Cortex of kidney (tissue), 1 donor: ENCODE measurements at places on chromosomes 16 and 17.

- DNase-seq, result no peak
These were observed 7.5 kb downstream of the VASN start for GRCh38 chr16:4378999-4379690.

- no peak for DNase-seq
These were observed 1.1 kb downstream of the GAS7 start for GRCh38 chr17:10197362-10197720.

DNA sequence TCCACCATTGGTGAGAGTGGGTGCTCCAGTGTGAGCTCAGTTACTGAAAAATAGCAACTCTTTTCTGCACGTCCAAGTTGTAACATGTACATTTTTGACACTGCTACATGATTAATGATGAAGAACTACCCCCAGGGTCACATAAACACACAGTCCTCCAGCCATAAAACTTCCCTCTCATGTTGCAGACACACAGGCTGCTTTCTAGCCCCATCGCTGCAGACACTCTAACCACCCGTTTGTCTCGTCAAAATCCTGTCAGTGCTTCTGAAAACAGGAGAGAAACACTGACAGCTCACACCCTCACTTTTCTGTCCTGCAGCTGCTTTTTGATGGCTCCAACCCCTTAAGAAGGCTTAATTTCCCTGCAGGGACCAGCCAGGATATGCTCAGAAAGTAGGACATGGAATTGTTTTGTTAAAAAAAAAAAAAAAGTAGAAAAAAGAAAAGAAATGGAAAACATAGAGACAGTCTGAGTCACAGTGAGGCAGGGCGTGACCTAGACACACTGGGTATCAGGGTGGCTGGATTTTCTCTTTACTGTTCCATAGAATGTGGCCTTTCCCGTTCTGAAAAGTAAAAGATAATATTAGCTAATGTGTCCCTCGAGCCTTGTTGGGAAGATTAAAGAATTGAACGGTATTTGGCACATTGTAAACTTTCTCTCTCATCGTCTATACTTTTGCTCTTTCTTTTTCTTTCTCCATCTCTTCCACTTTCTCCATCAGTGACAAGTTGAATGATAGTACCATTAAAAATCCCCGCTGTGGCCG, 20.7 kb upstream of the CCL5 start:
- no peak for DNase-seq

DNA sequence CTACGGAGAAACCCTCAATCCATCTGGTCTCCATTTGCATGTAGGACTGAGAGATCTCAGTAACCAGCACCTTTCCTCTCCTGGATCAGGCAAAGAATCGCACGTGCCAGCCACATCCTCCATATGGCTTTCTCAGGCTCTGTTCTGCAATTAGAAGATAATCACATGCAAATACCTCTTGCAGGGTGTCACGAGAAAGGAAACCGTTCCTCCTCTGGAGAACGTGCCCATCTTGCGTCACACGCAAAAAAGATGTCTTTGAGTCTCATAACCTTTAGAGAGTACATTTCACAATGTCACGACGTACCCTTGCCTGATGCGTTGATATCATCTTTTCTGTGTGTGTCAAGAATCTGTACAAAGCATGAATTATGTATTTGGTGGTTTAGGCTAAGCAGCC, 36.2 kb upstream of the DNAH17 start:
- DNase-seq, result no peak

DNA sequence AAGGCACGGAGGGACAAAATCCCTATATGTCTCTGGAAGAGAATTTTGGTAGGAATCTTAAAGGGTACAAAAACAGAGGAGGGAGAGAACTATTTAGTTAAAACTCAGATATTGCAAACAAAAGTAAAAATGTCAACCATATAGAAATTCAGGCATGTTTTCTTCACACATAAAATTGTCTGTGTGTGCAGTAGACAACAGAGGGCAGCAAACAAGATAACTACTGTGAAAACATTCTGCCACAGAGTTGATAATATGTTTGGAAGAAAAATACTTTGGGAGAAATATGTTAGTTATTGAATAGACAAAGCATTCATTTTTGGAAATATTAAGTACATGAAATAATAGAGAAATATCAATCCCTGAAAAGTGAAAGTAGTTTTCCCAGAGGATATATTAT, 56.2 kb downstream of the SNX11 start:
- no peak for DNase-seq

DNA sequence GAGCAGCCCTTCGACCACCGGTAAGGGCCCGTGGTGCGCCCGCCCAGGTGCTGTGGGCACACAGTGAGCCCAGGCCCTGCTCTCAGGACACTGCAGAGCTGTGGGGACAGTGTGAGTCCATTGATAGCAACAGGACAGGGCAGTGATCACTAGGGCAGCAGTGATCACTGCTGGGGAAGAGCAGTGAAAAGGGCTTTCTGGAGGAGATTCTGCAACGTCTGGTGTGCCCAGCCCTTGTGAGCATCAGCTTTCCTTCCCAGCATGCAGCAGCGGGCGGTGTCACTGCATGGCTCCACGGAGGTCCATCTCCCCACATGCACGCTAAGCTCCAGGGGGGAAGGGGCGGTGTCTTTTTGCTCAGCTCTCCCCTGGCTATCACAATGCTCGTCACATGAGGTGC, 32.1 kb downstream of the MAP1LC3B start:
- no peak for DNase-seq

GRCh38 chr17:35341411-35341992, 31.9 kb downstream of the SLFN11 start:
- DNase-seq, result no peak

GRCh38 chr16:2056077-2056476, 8.3 kb downstream of the TSC2 start:
- DNase-seq, result no peak

GRCh38 chr17:27241346-27241946, 52.5 kb upstream of the WSB1 start:
- DNase-seq, result no peak

DNA sequence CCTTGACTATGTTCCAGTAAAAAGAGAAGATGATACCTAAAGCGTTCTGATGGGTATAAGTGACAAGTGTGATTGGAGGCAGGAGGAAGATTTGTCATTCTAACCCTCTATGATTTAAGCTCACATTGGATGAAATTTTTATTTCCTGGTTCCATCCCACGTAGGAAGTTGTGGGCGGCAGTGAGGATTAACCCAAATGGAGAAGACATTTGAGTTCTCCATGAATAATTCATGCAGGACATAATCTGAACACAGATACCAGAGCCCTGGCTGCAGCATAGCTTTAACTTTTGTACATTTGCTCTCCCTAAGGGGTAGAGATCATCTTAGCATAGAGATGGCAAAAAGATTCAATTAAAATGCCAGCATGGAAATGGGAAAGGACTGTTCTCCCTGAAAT, 146.3 kb downstream of the SLC39A11 start:
- DNase-seq, result no peak

DNA sequence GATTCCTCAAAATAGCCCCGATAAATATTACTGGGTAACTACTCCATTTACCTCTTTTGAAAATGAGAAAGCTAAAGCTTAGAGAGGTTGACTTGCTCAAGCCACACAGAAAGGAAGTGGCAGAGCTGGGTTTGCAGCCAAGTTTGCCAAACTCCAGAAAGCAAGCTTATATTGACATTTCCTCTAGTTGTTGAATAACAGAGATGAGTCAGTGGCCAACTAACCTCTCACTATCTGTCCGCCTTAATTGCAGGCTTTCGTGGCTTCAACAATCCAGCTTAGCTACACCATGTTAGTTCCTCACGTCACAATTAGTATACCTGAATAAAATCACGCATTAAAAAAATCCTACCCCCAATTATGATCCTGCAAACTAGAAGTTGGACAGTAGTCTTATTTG, 151.7 kb downstream of the CNTNAP4 start:
- no peak for DNase-seq

- no peak for DNase-seq
These were observed 15.0 kb downstream of the USP31 start for GRCh38 chr16:23134274-23134673.

DNA sequence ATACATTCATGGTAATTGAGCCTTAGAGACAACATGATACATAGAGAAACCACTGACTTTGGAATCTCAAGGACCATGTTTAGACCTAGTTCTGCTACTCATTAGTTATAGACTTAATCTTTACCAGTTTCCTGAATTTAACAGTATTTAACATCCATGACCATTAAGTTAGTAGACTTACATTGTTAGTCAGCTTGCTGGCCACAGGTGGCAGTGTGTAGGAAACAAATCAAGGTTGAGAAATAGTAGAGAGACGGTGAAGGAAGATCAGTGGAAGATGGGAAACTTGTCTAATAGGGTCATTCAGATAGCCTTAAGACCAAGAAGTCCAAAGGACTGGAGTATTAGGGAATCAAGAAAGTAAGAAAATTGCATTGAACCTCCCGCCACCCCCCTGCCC, 31.0 kb downstream of the OMG start:
- DNase-seq, result no peak

DNA sequence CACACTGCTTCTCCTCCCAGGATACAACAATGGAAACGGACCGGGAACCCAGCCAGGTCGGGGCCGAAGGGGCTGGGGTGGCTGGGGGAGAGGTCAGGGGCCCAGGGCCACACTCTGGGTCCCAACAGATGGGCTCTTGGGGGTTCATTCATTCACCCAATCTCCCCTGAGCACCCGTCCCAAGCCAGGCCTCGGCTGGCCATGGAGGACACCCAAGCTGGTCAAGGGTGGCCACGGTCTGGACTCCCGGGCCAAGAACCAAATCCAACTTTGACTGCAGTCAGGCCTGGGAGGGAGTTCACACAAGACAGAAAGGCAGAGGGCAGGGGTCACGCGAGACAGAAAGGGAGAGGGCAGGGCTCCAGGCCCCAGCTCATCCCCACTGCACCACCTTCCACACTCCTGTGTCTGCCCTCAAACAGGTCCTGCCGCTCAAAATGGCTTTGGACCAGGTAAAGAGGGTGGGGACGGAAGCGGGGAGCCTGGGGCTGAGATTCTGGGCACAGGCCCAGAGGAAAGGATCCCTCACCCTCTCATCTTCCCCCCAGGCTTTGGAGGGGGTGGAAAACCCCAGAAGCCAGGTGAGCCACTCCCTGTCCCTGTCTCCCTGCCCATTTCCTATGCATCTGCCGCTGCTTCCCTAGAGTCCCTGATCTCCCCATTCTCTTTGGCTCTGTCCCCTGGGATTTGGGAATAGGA, 12.3 kb upstream of the PKMYT1 start:
- no peak for DNase-seq

GRCh38 chr17:1050996-1051925, 54.3 kb downstream of the TIMM22 start:
- DNase-seq, result no peak

GRCh38 chr16:73369851-73370250, 321.9 kb upstream of the ZFHX3 start:
- no peak for DNase-seq

- no peak for DNase-seq
These were observed 14.1 kb upstream of the NLRP1 start for GRCh38 chr17:5598457-5598856.

- no peak for DNase-seq
These were observed 7.1 kb downstream of the NXPH3 start for GRCh38 chr17:49582789-49583188.

- no peak for DNase-seq
These were observed 9.5 kb downstream of the TAOK1 start for GRCh38 chr17:29399634-29400033.

GRCh38 chr17:71237903-71238538, 882.8 kb upstream of the SOX9 start:
- DNase-seq, result no peak

GRCh38 chr17:75077496-75078283, 10.1 kb upstream of the SLC16A5 start:
- no peak for DNase-seq

- DNase-seq, result no peak
These were observed 527 bp downstream of the CIAPIN1 start for GRCh38 chr16:57446531-57447185.

- DNase-seq, result no peak
These were observed 797 bp downstream of the NUDT7 start for GRCh38 chr16:77723108-77723514.

DNA sequence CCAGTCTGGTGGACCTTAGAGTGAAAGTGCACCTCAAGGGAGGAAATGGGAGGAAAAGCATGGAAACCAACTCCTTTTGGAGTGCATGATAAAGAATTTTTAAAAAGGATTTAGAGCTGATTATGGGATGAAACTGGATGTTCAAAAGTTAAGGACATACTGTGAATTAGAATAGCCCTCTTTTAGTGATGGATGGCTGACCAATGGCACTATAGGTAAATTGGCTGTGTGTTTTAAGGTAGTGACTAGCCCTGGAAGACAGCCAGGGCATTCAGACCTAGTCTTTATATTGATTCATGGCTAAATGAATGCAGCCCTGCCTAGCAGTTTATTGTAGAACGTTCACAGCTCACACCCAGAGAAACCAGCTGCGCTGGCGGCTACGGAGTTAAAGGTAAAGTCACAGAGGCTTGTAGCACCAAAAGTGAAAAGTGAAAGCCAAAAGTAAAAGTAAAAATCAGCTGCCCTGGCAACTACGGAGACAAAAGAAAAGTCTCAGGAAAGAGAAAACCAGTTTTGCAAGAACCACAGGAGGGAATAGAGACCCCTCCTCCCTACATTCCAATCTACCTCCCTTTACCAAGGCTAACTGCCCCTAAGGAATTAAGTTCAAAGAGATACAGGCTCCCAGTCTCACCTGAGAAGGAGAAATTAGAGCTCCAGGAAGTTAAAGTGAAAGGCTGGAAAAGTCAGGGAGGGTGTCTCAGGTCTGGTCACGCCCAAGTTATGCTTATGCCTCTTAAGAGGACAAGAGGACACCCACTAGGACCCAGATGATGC, 21.8 kb downstream of the ACSM1 start:
- DNase-seq, result no peak

DNA sequence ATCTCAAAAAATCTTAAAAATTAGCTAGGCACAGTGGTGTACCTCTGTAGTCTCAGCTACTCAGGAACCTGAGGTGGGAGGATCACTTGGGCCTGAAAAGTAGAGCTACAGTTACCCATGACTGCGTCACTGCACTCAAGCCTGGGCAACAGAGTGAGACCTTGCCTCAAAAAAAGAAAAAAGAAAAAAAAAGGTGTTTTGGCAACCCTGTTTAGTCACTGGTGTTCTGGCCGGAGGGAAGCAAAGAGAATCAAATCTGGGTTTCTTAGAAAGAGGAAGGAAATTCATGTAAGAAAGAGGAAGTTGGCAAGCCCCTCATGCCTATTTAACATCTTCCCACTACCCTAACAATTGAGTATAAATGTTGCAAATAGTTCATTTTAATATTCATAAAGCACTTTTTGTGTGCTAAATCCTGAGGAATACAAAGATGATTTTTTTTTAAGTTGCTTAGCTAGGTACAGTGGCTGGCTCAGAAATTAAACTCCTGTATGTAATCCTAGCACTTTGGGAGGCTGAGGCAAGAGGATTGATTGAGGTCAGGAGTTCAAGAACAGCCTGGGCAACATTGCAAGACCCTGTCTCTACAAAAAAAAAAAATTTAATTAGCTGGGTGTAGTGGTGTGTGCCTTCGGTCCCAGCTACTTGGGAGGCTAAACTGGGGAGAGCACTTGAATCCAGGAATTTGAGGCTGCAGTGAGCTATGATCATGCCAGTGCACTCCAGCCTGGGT, 6.5 kb upstream of the USP32 start:
- DNase-seq, result no peak

- no peak for DNase-seq
These were observed 428.0 kb downstream of the CA10 start for GRCh38 chr17:51730303-51731050.
